Activated CD8-positive, alpha-beta T cell treated with anti-CD3 and anti-CD28 coated beads for 36 hours (primary cell): ENCODE measurements at places on chromosomes 6 and 20. TPM values are rescaled to one million over a fixed set of nuclear protein-coding genes. Genes with fewer than 3 reads are reported as not detected.

DNA sequence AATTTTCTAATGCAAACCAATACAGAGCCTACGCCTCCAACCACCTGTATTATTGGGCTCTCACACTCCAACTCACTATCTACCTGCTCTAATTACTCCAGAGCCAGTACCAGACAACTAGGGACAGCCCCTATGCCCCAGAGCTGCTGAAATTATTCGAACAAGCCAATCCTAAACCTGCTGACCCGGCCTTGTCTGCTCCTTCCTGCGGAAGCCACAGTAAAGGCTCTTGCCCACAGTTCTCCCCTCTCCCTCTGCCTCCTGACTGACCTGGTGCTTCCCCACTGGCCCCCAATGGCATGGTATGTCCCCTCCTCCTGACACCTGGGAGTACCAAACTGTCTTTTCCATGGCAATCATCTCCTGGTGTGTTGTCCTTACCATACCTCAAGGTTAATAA lies 4.1 kb upstream of the TOX2 start:
- peak; percentile 11 for DNase-seq

- DNase-seq = no peak
Observed at GRCh38 chr20:50713657-50714101, 17.7 kb upstream of the PARD6B start.

GRCh38 chr6:71745525-71745924 lies 140.8 kb upstream of the RIMS1 start:
- DNase-seq = no peak

- no peak for DNase-seq
Observed at GRCh38 chr6:159400826-159401225, 231.6 kb downstream of the FNDC1 start.

- no peak for DNase-seq
Observed at GRCh38 chr20:63946986-63947637, 9.1 kb downstream of the UCKL1 start.

Gene MAK
- 0.32 TPM for total RNA-seq

Gene TMEM151B
- total RNA-seq = 0.05 TPM

Gene KDM1B
- total RNA-seq = 10.9 TPM

DNA sequence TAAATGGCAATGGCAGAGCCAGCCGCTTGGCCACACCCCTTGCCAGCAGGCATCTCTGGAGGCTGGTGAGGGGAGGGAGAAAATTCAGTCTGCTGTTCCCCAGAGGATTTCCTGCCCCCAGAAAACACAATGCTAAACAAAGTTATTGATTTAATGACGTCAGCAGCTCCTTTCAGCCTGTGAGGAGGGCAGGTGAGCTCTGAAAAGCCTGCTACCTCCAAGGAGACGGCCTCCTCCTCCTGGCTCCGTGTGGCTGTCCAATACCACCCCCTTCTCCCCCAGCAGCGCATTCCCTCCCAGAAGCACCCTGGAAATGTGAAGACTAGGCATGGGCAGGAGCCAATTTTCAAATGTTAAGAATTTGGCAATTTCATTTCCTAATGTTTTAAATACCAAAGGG lies 393.1 kb downstream of the ZFAND3 start:
- DNase-seq = no peak

DNA sequence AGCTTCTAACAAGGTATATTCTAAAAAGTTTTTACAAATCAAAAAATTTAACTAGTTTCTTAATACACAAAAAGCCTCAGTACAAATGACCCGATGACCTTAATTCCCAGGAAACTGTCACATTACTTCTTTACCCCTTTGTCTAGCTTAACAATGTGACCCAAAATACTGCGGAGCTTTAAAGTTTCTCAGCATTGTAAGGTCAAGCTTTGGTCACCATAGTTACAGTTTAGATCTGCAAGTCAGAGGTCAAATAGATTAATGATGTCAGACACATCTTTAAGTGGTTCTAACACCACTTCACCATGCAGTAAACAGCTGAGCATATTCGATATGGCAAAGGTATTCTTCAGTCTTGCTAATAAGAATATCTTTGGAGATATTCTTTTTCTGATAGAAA lies 36.8 kb upstream of the FLRT3 start:
- no peak for DNase-seq

DNA sequence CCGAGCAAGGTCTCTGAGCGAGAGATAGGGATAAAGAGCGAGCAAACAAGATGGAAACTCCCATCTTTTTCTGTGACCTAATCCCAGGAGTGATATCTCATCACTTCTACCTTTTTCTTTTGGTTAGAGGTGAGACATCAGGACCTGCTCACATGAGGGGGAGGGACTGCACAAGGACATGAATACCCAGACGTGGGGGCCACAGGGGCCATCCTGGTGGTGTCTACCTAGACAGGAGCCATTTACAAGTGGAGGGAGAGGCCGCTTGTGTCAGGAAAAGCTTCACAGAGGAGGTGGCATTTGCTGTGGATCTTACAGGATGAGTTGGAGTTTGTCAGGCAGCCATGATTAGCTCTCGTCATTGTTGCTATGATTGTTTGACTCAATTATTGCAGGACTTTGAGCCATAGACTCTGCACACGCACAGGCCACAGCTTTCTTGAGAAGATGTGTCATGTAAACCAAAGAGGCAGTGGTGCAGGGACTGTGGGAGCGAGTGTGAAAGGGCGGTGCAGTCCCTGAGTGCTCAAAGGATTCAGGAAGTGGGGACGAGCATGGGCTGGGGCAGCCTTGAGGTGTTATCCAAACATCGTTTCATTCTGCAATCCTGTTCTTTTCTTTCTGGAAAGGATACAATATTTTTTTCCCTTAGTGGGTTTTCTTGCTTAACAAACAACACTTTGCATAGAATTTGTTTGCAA lies 7.7 kb downstream of the NPEPL1 start:
- DNase-seq = peak; percentile 40

Gene SLC4A11
- 2.8 TPM for total RNA-seq

Gene MAS1
- total RNA-seq = not detected

Gene FAM217B
- total RNA-seq = 18.7 TPM

Gene FGD2
- 1.6 TPM for total RNA-seq

DNA sequence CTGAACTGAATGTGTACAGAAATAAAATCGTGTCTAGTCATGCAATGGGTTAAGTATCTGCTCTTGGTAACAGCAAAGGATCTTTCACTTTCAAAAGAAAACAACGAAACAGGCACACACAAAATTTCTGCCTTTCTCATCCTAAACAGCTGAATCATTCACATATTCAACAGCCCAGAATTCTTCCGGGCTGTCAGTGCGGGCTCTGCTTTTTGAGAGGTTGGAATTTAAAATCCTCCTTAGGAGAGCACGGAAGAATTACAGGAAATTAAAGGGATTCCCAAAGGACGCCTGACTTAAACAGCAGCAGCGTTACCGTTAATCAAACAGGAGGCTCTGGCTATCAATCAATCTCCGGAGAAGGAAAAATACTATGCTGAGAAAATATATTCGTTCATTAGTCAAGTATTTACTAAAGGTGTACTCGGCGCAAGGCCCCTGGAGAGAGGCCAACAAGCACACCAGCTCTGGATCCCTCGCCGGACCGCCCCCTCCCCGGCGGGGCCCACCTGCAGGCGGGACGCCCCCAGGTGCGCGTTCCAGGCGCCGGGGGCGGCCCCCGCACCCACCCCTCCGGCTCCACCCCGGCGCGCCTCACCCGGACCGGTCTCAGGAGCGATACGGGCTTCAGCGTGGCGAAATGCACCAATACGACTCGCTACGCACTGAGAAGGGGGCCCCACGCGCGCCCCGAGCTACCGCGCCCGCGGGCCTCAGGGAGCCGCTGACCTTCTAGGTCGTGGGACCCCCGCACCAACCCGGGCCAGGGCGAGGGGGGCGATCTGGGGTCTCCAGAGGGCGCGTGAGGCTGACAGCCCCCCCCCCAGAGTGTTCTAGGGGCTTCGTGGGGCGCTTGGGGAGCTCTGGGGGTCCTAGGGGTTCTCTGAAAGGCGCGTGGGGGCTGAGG lies 1.0 kb downstream of the NAPB start:
- DNase-seq = peak; percentile 69

DNA sequence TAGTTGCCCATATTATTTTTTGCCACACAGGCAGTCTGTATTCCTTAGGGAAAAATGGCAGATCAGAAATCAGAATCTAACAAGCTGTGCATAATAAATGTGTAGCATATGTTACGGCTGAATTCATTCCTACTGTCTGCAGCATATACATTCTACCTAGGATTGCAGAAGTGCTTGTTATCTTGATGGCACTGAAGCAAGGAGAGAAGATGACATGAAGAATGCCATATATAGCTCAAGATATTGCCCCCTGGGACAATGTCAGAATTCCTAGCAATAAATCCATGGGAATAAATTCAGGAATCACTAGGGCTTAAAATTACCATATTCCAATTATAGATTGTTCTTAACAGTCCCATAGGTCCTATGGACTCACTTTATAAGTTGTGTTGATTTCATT lies 293.0 kb upstream of the CNR1 start:
- no peak for DNase-seq

- DNase-seq = no peak
Observed at GRCh38 chr6:53857318-53858094, 62.7 kb downstream of the LRRC1 start.

Gene SNAI1
- total RNA-seq = 0.90 TPM

DNA sequence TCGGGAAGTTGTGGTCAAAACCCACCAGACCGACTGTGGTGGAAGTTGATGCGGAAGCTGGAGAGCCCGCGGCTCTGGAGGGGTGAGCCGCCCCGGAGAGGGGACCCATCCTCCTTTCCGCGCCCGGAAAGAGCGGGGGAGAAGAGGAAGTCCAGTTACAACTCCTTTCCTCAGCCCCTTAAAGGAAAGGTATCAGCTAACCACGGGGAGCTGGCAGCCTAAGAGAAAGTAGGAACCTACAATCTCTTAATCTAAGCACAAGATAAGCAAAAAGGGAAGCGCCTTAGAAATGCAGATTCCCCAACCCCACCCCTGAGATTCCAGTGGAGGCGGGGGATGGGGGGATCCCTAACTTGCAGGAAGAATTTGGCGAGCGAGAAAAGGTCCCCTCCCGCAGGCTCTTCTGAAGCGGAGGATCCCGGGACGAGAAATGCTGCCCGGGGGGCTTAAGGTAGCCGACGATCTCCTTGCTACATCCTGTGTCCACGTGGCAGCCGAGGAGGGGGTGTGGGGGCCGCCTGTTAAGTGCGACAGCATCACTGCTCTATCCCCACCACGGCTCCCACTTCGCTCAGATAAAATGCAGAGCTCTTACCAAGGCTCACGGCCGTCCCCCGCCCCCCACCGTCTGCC lies 87.5 kb downstream of the ZFP64 start:
- peak; percentile 50 for DNase-seq

Gene FAM209B
- total RNA-seq = not detected

- peak; percentile 66 for DNase-seq
Observed at GRCh38 chr20:50464026-50464724, 46.0 kb upstream of the PTPN1 start.

DNA sequence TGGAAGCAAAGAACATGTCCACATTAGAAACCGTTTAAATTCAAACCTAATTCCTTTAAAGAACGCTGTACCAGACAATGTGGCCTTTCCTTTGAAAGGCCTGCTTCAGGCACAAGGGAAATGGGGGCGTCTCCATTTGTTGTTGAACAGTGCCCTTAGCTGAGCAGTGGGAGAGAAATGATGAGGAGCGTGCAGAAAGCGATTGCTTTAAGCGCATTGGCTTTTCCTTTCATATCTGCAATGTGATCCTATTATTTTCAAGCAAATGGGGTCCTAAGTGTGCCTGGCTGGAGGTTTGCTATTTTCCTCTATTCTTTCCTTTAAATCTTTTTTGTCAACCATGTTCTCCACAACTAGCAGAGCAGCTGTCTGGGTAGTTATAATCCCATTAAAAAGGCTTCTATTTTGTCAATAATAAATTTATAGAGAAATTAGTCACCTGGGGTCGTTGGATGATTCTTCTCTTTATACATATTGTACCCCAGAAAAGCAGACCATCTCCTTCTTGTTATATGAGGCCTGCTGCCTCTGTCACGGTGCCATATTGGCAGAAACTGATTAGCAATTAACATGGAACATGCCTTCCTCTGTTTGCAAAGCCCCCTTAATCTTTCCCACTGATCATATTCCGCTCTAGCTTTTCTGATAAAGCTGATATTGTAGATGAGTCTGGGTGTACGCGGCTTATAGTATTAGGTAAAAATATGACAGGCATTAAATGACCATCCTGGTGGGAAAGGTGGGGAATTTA lies 151.1 kb upstream of the JAG1 start:
- no peak for DNase-seq

Gene COL9A1
- not detected for total RNA-seq

Gene LY6G6D
- not detected for total RNA-seq

Gene ARFGEF3
- total RNA-seq = 1.7 TPM

DNA sequence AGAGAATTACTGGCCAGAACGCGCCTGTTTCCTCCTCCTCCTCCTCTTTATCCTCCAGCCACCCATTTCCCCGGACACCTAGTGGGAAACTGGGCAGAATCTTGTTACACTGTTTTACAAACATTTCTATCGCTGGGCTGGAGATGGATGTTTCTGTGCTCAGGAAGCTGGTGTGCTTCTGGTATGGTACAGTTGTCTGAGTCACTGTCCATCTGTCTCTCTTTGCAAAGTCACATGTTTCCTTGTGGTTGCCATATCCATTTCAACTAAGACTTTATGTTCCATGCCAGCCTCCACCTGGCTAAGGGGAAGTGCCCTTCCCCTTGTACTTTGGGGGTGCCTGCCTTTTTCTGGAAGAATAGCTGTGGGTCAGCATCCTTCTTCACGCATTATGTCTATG lies 52.9 kb upstream of the SLC22A16 start:
- no peak for DNase-seq

Gene OXT
- total RNA-seq = not detected

DNA sequence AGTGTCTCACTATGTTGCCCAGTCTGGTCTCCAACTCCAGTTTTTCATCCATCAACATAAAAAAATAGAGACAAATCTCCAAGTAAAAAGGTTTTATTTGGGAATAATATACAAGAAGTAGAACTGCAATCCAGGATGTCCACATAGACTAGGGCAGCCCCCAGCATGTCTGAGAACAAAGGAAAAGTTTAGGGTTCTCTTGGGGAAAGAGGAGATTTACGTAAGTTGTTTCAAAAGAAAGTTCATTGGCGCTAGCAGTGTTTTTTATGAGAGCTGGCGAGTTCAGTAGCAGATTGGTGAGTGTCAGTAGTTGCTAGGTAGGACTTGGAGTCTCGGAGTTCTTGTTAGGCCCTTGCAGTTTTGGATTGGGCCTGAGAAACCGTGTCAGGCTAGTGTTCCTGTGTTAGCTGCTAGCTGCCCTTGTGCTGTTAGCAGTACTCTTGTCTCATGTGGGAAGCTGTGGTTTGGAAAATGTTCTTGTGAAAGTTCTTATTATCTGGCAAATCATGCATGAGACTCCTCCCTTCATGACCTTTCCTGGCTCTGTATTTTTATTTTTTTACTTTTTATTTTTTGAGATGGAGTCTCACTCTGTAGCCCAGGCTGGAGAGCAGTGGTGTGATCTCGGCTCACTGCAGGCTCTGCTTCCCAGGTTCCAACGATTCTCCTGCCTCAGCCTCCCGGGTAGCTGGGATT lies 24.7 kb downstream of the TTLL9 start:
- peak; percentile 26 for DNase-seq

GRCh38 chr6:74087899-74088298 lies 391.9 kb downstream of the CD109 start:
- DNase-seq = no peak
